ENCODE measurements at places on chromosomes 6 and 20.

- no peak for DNase-seq
These were observed 787 bp upstream of the CARMIL1 start for GRCh38 chr6:25278261-25278913.

DNA sequence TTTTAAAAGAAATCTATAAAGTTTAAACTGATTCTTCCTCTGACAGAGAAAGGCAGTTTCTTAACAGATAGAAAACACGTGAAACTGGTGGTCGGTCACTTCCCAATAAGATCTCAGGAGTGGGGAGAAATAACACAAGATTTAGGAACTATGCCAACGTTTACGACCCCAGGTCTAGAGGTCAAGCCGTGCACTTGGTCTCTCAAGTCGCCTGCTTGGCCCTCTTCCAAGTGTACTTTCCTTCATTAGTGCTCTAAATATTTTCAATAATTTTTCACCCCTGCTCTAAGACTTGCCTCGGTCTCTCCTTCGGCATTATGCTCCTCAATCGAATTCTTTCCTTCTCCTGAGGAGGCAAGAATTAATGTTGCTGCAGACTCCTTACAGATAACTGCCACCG, 61.7 kb downstream of the TRIM27 start:
- no peak for DNase-seq

DNA sequence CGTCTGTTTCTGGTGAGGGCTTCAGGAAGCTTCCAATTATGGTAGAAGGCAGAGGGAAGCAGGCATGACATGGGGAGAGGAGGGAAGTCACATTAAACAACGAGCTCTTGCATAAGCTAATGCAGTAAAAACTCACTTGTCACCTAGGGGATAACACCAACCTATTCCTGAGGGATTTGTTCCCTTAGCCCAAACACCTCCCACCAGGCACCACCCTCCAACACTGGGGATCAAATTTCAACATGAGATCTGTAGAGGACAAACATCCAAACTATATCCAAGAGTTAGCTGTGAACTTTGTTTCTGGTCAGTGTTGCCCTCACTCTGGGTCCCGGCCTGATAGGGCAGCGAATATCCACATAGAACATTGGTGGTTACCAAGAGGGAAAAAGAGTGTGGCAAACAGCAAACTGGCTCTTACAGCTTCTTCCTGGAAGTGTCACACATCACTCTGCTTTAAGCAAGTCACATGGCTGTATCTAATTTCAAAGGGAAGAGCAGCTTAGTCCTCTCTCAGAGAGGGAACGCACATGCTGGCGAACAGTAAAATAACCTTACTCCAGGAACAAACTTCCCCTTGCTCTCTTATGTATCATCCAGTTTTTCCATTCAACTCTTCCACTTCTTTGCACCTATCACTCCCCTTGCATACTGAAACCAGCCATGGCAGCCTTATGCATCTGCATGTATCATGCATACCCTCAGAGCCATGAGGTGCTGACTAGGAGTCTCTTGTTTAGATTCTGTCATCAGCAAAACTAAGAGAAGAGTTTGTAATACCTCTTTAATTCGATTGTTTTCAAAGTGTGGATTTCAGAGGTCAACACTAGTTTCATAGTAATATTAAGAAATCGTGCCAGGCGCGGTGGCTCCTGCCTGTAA, 4.8 kb upstream of the MOCS1 start:
- no peak for DNase-seq

DNA sequence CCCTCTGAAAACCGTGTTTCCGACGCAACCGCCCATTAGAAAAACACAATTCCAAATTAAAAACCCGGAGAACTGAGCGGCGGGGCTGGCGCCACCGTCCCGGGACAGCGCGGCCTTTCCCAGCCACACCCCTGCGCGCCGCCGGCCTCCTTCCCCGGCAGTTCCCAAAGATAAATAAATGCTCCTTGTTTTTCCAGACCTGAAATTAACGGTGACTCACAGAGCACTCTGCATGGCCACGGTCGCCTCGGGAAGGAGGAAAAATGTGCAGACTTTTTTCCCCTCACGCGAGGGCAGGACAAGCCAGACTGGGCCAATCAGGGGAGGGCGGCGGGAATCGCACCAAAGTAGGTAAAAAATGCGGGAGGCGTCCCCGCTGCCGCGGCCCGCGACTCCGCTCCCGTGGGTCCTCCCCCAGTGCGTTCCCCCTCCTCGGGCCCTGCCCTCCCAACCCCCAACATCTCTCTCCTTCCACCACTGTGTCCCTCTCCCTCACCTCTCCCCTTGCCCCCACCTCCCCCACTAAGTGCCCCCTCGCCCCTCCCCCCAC, 828 bp upstream of the DSTN start:
- no peak for DNase-seq

DNA sequence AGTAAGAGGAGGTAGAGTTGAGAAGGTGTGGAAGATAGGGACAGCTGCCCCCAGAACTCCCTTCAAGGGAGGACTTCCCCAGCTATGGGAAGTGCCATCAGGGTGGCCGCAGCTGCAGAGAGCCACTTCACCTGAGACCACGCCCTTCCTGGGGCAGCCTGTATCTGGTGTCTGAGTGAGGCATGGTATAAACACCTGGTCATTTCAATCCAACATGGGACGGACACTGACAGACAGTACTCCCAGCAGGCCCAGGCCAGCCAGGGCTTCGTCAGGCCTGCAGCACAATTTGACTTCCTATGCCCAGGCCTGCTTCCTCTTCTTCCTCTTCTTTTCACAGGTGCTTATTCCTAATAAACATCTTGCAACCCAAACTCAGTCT, 4.5 kb downstream of the SOX12 start:
- no peak for DNase-seq

GRCh38 chr6:79543886-79544285, 6.7 kb upstream of the LCA5 start:
- DNase-seq = no peak

DNA sequence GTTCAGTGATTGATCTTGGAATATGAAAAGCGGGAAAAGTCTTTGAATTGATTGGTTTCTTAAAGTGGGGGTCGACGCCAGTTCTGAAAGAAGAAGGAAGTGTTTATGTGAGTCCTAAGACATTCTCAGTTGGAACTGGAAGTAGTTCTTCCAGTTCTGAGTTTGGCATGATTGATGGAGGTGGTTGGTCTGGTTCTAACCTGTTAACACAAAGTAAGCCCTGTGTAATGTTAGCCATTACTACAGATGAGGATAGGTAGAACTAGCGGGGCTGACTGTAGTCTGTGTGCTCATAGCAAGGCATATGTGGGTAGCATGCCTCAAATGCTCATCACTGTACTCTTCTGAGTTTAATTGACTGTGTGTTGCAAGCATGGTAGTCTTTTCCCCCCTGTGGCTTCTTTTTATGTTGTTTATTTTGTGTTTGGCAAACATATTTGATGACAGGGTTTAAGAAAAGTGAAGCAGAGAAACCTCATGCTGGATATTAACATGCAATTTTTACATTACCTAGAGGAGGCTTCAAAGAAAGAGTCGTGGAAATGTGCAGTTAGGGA, 24.9 kb downstream of the CITED2 start:
- no peak for DNase-seq

GRCh38 chr20:25867776-25868649, 171.4 kb upstream of the ZNF337 start:
- DNase-seq = peak; percentile 69

GRCh38 chr6:7252390-7252789, 60.6 kb downstream of the SSR1 start:
- DNase-seq = peak; percentile 10

DNA sequence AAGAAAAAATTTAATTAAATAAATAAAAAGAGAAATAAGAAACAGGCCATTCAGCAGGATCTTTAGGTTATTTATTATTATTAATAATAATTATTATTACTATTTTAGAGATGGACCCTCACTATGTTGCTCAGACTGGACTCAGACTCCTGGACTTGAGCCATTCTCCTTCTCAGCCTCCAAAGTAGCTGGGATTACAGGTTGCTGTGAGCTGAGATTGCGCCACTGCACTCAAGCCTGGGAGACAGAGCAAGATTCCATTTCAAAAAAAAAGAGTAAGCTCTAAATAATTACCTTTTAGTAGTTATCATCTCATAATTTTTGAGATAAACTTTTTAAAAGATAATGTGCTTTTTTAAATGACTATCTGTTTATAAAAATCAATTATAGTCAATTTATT, 1102.8 kb upstream of the GJE1 start:
- DNase-seq = no peak

GRCh38 chr20:58003525-58003924, 224.9 kb downstream of the ANKRD60 start:
- no peak for DNase-seq

DNA sequence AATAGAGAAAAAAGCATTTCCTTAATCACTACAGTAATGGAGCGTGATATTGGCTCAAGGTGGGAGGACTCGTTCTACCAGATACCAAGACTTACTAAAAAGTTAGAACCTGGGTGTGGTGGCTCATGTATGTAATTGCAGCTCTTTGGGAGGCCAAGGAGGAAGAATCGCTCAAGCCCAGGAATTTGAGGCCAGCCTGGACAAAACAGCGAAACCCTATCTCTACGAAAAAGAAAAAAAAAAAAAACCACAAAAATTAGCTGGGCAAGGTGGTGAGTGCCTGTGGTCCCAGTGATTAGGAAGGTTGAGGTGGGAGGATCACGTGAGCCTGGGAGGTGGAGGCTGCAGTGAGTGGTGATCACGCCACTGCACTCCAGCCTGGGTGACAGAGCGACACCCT, 24.0 kb upstream of the ATRN start:
- no peak for DNase-seq

GRCh38 chr20:2742934-2743559, 50.5 kb downstream of the EBF4 start:
- DNase-seq = peak; percentile 66

DNA sequence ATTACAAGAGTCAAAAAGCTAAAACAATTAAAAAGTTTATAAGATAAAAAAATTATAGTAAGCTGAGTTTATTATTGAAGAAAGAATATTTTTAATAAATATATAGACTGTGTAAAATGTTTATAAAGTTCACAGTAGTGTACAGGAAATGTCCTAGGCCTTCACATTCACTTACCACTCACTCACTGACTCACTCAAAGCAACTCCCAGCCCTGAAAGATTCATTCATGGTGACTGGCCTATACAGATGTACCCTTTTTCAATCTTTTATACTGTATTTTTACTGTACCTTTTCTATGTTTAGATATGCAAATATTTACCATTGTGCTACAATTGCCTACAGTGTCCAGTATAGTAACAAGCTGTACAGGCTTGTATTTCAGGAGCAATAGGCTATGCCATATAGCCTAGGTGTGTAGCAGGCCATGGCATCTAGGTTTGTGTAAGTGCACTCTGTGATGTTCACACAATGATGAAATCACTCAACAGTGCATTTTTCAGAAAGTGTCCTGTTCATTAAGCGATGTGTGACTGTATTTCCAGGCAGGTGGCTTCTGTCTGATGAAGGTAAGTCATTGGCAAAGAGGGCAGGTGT, 130.2 kb downstream of the BTBD3 start:
- DNase-seq = no peak

DNA sequence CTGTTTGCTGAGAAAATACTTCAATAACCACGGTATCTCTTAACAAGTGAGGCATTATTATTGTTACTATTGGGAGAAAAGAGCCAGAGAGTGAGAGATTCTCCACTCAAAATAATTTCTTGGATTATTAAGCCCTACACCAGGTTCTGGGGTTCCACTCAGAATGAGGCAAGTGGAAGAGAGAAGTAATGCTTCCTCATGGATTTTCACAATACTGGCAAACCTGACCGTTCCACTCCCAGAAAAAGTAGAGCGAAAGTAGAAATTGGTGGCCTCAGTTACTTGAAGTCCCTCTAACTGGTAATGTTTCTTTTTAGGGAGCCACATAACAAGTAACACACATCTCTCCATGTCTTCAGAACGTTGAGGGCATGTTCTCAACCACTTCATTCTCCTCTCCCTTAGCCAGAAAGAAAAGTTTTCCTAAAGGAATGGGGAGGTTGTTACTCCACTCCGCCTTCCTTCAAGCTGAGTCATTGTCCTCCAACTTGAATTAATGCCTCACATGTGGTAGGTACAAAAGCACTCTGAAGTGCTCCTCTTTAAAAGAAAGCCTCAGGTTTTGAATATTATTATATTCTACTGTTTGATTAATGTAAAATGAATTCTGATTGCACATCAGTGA, 1.9 kb downstream of the BAG2 start:
- DNase-seq = no peak

GRCh38 chr6:17331238-17331637, 50.1 kb downstream of the RBM24 start:
- DNase-seq = no peak

DNA sequence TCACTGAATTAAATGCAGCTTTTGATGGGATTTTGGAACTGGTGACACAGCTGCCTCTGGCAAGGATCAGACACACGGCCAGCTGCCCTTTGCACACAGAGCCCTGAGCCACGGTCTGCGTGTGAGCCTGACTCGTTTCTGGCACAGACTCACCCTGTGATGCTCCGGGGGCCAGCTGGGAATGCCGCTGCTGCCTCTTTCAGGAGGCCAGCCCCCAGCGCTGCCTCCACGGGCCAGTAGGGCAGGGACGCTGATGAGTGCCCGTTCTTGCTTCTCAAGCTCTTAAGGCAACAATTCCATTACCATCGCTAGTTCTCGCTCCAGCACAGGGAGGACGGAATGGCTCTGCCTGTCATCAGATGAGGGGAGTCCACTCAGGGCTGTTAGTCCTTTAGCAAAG, 61.6 kb downstream of the IRF4 start:
- no peak for DNase-seq

DNA sequence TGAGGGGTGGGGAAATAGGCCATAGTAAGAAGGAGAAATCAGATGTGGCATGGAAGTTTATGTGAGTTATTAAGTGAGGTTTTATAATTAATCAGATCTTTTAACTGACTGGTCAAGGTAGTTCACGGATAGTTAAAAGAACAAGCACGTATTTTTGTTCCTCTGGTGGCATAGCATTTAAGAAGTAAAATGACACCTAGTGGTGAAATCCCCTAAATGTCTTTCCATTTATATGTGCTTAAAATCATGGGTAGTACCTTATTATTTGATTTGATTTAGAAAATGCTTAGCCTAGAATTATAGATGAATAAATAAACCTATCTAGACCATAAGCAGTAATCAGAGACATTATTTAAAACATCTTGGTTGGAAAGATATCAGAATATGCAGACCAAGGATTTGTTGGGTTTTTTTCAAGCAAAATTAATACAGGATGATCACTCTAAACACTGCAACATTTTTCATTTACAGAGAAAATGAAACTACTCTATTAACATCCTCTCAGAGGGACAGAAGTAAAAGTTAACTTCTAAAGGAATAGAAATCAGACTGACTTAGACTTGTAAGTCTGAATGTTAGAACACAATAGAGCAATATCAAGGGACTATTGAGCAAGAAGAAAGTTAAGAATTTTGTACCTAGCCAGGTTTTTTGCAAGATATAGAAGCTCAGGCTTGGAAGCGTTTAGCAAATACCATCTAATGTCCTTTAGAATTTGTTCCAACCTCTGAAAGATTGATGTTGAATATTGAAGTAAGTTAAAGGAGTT, 81.1 kb downstream of the STXBP5 start:
- DNase-seq = no peak

GRCh38 chr6:113693851-113694250, 163.3 kb upstream of the MARCKS start:
- DNase-seq = no peak

All from CD4-positive, alpha-beta T cell treated with Interferon gamma for 1 hour (primary cell).